Renal cortex interstitium (tissue), 15 donors: ENCODE measurements at places on chromosomes 7 and 10. TPM values are rescaled to one million over a fixed set of nuclear protein-coding genes. Genes with fewer than 3 reads are reported as not detected.

ALOX5 gene
- 3.0 TPM for polyA plus RNA-seq

CALHM3 gene
- polyA plus RNA-seq, result not detected

NKX1-2 gene
- not detected for polyA plus RNA-seq

BAIAP2L1 gene
- polyA plus RNA-seq, result 15.0 TPM

PAX4 gene
- not detected for polyA plus RNA-seq

CREB5 gene
- polyA plus RNA-seq, result 15.8 TPM
